ENCODE measurements at places on chromosomes 11 and 22.

GRCh38 chr11:69811431-69811830 is 7.8 kb downstream of the FGF3 start:
- no peak for DNase-seq

- no peak for DNase-seq
Measured at GRCh38 chr11:76667271-76667818, 3.2 kb downstream of the LRRC32 start.

DNA sequence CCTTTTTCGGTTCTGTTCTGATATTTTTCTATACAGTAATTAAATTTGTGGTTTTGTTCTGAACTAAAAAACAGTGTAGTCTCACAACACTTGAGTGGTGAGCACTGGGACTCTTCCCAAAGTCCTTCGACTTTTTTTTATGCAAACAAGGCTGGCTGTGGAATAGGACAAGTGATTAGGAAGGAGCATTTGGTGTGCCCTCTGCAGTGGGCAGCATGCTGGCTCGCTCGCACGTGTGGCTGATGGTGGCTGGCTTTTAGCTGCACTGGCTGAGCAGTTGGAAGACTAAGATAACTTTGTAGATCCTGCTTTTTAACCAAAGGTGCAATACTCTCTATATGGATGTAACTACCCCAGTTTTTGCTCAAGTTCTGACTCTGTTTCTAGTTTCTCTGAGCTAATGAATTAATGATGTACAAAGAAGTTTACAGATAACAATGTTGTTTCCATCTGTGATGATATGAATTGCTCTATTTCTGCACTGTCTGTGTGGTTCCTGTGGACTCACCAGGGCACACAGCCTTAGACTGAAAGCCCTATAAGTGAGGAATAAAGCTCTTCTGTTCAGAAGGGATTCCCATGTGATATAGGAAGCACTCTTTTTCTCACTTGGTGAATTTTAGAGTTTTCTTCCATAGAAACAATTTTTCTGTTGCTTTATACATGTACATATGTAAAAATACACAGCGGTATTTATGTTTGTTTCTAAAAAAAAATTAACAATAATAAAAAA is 143.1 kb upstream of the RASSF10 start:
- DNase-seq = no peak

- peak; percentile 15 for DNase-seq
Measured at GRCh38 chr11:66559142-66559865, 9.1 kb downstream of the CTSF start.

DNA sequence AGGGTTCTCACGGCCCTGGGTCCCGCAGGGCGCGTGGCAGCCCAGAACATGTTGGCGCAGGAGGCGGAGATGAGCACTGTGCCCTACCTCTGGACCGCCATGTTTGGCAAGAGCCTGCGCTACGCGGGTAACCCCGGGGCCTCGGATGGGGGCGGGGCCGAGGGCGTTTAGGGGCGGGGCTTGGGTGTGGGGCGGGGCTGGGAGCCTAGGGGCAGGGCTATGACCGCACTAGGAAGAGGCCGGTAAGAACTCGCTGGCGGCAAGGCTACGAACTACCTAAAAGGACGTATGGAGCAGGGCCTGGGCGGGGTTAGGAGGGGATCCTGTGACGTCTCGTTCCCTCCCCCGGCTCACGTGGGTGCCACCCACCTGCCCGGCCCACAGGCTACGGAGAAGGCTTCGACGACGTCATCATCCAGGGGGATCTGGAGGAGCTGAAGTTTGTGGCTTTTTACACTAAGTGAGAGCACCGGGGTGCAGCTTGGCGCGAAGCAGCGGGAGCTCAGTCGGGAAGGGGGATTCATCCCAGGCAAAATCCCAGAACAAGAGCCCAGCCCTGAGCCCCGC is 2.8 kb upstream of the LZTR1 start:
- peak; percentile 73 for DNase-seq

- DNase-seq = no peak
Measured at GRCh38 chr11:11076276-11076675, 218.4 kb upstream of the ZBED5 start.

- DNase-seq = no peak
Measured at GRCh38 chr11:1131033-1131911, 26.5 kb upstream of the MUC5AC start.

DNA sequence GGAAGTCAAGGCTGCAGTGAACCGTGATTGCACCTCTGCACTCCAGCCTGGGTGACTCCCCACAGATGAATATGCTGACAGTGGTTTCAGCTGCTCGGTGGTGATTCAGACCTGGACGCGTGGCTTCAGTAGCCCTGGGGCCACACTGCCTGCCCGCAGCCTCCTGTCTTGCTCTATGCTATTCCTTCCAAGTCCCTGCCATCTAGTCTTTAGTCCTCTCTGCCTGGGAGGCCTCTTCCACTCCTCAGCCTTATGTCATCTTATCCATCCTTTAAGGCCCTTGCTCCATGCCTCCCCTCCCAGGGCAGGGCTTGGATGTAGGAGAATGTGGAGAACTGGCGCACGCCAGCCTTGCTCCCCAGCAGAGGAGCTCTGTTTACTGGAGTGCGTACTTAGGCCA is 23.0 kb downstream of the YDJC start:
- no peak for DNase-seq

- no peak for DNase-seq
Measured at GRCh38 chr11:65416841-65417701, 5.5 kb upstream of the NEAT1 start.

DNA sequence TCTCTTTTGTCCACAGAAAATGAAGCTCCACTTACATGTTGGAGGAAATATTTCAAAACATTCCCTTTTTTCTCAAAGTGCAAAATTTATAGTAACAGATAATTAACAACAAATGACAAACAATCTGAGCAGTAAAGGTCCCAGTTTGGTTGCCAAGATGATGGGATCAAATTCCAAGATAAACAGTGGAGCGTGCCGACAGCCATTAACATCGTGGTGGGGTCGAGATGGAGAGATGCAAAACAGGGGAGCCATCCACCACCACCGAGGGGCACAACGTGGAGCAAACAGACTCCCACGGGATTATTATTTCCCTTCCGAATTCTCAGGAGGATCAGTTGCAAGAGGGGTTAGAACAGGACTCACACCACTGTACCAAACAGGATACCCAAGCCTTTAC is 17.2 kb downstream of the MPPED2 start:
- DNase-seq = no peak

- DNase-seq = peak; percentile 41
Measured at GRCh38 chr11:122559734-122560382, 95.7 kb upstream of the UBASH3B start.

DNA sequence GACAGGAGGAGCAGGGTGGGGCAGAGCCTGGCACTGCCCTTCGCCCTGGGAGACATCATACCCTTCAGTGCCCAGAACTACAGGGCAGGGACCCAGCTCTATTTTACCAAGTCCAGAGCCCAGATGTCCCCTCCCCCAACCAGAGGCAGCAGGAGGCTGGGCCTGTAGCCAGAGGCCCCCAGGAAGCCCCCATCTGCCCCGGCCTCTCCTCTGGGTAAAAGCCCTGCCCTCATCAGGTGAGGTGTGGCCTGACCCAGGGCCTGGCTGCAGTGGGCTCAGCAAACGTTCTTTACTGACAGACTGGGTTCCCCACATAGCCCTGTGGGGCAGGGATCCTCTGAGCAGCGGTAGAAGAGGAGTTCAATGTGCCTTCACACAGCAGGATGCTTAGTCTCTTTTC is 51.8 kb upstream of the SLC22A12 start:
- DNase-seq = no peak

DNA sequence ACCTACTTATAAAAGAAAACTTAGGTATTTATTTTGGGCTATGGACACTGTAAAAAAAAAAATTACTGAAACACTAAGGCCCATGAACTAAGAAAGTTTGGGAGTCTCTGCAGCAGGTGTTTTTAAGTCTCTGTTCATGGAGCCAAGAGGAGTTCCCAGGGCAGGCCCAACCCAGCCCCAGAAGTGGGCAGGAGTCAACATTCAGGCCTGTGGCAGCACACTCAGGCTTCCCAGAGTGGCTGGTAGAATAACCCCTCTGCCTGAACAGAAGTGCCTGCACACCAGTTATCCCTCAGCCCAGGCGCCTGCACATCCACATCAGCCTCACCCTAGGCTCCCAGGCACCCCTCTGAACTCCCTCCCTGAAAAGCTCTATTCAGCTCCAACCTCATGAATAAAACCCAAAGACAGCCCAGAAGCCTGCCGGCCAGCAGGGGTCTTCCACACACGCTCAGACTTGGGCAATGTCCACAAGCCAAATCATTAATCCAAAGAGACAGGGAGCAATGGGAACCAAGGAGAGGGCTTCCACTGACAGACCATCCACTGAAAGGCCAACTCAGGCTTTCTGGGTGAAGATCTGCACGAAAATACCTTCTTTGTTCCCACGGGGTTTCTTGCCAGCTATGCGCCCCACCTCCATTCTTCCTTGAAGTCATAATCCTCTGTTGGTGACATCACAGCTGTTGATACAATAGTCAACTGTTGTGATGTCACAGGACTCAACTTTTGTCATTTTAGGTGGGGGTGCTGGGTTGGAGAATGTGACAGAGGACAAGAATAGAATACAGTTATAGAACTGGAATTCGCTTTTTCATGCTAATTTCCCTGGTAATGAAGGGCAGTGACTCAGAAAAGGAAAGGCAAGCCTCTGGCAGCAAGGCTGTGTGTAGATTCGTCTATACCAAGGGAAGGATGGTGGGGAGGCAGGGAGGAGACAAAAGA is 83.7 kb downstream of the RPL27A start:
- DNase-seq = peak; percentile 81

DNA sequence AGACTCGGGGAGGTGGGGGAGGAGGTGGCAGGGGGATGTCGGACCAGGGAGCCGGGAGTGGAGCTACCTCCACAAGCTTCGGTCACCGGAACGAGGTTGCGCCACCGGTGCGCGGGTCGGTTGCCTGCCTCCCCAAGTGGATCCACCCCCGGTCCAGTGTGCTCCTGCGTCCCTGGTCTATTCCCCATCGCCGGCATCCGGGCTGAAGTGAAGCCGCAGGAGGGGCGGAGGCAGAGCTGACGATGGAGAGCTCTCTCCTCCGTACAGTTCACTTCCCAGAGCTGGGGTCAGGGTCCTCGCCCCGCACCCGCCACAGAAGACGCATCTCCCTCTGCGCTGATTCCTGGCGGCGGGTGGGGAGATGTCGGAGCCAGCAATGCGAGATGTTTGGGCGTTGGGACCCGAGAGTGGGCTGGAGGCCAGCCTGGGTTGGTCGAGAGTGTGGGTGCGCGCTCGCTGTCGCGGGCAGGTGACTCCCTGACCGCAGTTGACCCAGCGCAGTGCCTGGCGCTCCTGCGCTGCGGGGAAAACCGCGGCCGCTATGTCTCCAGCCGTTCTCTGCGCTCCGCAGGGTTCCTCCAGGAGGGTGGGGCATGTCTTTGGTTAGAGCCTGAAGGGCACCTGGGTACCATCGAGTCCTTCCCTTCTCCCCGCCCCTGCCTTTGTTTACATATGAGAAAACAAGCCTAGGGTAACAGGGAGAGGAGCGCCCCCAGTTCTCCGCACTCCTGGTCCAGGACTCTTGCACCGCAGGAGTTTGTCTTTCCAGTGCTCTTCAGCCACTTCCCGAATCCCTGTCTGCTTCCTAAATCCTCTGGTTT is 1.7 kb downstream of the C11orf96 start:
- DNase-seq = no peak

GRCh38 chr11:44178381-44178780 is 82.9 kb downstream of the EXT2 start:
- peak; percentile 78 for DNase-seq

- no peak for DNase-seq
Measured at GRCh38 chr11:134992981-134993380, 580.9 kb upstream of the B3GAT1 start.

DNA sequence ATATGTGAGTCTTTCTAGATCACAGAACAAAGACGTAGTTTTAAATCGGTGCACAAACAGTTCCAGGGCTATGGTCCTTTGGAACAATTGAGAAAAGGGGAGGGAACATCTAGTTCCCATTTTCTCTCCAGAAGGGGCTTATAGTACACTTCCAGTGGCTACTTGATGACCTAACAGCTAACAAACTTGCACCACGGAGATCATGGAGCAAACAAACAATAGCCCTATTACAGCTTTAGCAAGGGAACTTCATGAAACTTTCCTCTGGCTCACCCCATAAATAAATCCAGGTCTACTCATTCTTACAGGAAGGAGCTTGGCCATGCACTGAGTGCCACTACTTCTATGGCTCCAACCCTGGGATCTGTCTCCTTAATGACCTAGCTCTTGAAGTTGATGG is 8.3 kb upstream of the FOLR2 start:
- no peak for DNase-seq

GRCh38 chr11:30091246-30091645 is 74.4 kb upstream of the KCNA4 start:
- DNase-seq = no peak

DNA sequence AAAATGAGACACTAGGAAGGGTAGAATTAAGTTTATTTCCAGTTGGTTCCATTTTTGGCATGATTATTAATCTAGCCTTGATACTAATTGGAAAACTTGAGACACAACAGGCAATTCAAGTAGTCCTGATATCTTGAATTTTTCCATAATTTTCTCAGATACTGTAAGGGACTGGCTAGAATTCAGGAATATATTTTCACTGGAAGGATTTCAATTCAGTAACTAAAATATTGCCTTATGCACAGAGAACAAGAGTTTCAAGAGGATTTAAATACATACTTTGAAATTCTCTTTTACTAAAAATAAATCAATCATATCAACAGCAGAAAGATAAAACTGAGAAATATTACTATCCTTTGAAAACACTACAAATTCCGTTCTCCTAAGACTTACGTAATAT is 632.9 kb downstream of the LRRC4C start:
- DNase-seq = no peak

- DNase-seq = no peak
Measured at GRCh38 chr22:38601221-38601764, 31.3 kb upstream of the DMC1 start.

DNA sequence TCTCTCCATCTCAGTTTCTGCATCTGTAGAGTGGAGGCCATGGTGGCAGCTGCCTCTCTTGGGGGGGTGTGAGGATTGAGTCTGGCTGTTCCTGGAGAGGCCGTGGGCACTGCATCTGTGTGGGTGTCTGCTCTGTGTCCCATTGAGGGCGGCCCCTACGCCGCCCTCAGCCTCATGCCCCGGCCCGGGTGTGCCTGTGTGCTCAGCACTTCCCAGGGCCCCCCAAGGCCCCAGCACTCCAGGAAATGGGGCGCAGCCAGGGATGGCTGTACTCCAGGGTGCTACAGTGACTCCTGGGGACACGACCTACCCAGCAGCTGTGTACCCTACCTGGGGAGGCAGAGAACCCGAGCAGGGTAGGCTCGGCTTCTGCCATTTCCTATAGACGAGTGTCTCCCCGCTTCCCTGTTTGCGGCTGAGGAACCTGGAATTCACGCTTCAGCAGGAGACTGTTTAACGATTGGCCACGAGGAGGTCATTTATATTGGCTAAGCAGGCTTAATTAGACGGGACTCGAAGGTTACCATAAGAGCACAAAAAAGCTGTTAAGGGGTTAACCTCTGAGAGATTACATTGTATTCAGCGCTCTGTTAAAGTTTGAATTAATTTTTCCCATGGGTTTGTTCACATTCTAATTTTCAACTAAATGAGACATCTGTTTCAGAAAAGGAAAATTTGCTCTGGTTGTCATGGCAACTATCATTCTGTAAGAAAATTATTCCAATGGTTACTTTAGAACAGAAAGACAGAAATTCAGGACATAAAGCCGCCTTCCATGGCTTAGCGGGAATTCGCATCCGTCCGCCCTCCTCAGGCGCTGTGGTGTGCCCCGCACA is 76.4 kb downstream of the MPPED1 start:
- no peak for DNase-seq
